Spinal cord (tissue), 10 donors: ENCODE measurements at places on chromosomes 2 and 18.

- H3K36me3 ChIP-seq = no peaks in the 10 kb centered on the region
- H3K27ac ChIP-seq = no peak overlapping the region
- H3K4me1 ChIP-seq = peaks cover 3% of the 10 kb centered on the region
- no peaks in the 10 kb centered on the region for H3K27me3 ChIP-seq
- H3K4me3 ChIP-seq = no peak overlapping the region
- no peak for DNase-seq
Measured at GRCh38 chr2:148725564-148725963, 81.0 kb downstream of the EPC2 start.

- H3K4me1 ChIP-seq = peaks cover 23% of the 10 kb centered on the region
- no peaks in the 10 kb centered on the region for H3K27me3 ChIP-seq
- H3K27ac ChIP-seq = no peak overlapping the region
- H3K4me3 ChIP-seq = no peak overlapping the region
- peaks cover 3% of the 10 kb centered on the region for H3K36me3 ChIP-seq
Measured at GRCh38 chr2:23475036-23475435, 90.1 kb downstream of the KLHL29 start.

- no peaks in the 10 kb centered on the region for H3K36me3 ChIP-seq
- H3K4me1 ChIP-seq = peaks cover 4% of the 10 kb centered on the region
- DNase-seq = no peak
- no peak overlapping the region for H3K4me3 ChIP-seq
Measured at GRCh38 chr2:12762976-12763375, 46.2 kb downstream of the TRIB2 start.

DNA sequence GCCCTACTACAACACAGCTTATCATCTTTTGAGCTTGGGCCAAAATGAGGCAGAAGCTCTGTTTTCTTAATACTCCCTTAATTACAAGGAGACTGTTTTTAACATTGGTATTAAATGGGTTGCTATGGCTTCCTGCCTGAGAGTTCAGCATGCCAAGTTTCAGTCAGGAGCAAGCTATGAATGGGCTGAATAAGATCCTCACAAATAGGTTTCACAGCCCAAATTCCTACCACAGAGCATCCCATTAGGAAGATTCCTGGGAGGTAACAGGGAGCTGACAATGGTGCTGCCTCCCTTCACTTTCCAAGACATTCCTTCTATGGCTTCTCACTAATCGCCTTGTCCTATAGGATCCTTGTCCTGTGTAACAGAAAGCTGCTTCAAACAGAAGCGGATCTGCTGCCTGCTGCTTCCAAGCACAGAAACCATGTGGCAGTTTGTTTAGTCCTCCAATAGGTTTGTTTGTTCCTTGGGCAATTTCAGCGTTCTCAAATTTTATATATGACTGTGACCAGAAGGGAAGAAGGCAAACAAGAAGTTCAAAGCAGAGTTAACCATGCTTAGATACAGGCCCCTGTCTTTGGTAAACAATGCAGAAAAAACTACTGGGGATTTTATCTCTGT lies 70.9 kb downstream of the NCKAP5 start:
- H3K27ac ChIP-seq = peak overlapping the region; percentile 63
- no peaks in the 10 kb centered on the region for H3K27me3 ChIP-seq
- H3K4me1 ChIP-seq = peaks cover 4% of the 10 kb centered on the region
- H3K4me3 ChIP-seq = no peak overlapping the region

DNA sequence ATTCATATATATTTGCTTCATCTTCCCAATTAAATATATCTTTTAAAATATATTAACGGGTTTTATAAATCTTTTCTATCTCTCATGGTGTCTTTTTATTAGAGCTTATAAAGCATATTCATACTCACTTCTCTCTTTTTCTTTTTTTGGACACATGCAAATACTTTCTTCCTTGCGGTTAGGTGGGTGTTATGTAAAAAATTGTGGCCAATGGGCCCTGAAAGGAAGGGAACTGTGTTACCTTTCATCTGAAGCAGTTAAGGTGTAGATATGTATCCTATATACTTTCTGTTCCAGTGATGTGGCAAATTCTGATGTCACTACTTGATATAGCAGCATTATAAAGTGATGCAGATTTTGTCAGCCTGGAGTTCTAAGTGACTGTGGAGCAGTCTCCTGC lies 714.5 kb downstream of the PLCL1 start:
- H3K27me3 ChIP-seq = no peaks in the 10 kb centered on the region

DNA sequence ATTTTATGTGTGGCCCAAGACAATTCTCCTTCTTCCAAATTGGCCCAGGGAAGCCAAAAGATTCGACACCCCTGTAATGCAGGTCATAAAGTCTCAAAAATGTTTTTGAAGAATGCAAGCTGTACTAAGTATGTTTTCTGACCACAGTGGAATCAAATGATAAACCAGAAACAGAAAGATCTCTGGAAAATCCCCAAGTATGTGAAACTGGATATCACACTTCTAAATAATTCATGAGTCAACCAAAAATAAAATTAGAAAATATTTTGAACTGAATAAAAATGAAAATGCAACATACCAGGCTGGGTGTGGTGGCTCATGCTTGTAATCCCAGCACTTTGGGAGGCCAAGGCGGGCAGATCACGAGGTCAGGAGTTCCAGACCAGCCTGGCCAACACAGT lies 34.1 kb upstream of the UBE2F start:
- no peak overlapping the region for H3K27ac ChIP-seq
- H3K36me3 ChIP-seq = no peaks in the 10 kb centered on the region
- peaks cover 5% of the 10 kb centered on the region for H3K4me1 ChIP-seq
- no peak for DNase-seq

DNA sequence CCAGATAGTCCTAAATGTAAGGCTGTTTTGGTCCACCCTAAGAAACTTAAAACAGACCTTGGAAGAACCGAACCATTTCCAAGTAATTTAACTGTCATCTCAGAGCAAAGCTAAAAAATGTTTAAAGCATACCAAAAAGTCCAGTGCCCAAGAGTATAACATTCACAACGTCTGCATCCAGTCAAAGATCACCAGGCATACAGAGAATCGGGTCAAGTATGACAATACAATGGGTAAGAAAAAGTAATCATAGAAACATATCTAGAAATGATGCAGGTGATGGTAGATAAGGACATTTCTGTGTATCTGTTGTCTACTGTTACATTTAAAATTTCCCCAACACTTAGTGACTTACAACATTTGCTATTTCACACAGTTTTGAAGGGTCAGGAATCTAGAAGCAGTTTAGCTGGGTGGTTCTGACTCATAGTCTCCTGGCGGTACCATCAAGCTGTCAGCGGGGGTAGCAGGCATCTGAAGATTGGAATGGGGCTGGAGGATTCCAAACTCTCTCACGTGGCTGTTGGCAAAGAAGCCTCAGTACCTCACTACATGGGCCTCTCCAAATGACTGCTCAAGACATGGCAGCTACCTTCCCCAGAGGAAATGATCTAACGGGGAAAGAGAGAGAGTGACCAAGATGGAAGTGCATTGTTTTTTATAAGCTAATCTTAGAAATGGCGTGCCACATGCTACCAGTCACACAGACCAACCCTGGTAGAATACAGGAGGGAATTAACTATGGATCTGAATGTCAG lies 36.6 kb upstream of the DYNC2LI1 start:
- no peaks in the 10 kb centered on the region for H3K27me3 ChIP-seq
- no peaks in the 10 kb centered on the region for H3K36me3 ChIP-seq
- no peak overlapping the region for H3K4me3 ChIP-seq
- H3K4me1 ChIP-seq = no peaks in the 10 kb centered on the region

- no peak overlapping the region for H3K4me3 ChIP-seq
- H3K4me1 ChIP-seq = no peaks in the 10 kb centered on the region
- no peak for DNase-seq
- no peaks in the 10 kb centered on the region for H3K27me3 ChIP-seq
Measured at GRCh38 chr2:232299084-232299483, 79.5 kb upstream of the ALPP start.
